NCI-H526 treated with DMSO at 0.1 percent for 48 hours (cell line): ENCODE measurements at places on chromosomes 6 and 20.

- no peak for DNase-seq
These were observed 196.9 kb downstream of the NFATC2 start for GRCh38 chr20:51345601-51346101.

DNA sequence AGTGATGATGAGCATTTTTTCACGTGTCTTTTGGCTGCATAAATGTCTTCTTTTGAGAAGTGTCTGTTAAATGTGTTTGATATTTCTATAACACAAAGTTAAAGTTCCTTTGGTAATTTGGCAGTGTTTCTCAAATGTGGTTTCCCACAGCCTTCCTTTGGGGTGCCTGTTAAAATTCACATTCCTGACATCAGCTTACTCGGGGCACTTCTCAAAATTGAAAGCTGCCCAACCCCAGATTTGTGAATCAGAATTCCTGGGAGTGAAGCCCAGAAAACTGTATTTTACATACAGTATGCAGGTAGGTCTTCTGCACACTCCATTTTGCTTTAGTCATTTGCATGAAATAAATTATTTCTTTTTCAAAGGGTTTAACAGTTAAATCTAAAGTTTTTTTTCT, 207.9 kb downstream of the GMPR start:
- no peak for DNase-seq

DNA sequence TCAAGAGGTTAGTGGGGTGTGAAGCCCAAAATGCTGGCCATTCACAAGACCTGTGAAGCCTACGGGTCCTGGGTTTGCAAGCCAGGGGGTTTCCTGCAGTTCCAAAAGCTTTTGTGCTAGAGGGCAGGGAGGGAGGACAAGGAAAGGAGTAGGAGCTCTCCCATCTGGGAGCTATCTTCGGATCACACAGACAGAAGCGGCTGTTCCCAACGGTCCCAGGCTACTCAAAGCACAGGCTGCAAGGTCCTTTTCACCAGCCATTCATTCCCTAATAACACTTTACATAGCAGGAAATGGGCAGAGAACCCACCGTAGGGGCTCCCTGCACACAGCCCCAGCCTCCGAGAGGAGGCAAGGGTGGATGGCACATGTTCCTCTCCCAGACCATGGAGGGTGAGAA, 296.9 kb downstream of the FOXC1 start:
- DNase-seq = no peak

DNA sequence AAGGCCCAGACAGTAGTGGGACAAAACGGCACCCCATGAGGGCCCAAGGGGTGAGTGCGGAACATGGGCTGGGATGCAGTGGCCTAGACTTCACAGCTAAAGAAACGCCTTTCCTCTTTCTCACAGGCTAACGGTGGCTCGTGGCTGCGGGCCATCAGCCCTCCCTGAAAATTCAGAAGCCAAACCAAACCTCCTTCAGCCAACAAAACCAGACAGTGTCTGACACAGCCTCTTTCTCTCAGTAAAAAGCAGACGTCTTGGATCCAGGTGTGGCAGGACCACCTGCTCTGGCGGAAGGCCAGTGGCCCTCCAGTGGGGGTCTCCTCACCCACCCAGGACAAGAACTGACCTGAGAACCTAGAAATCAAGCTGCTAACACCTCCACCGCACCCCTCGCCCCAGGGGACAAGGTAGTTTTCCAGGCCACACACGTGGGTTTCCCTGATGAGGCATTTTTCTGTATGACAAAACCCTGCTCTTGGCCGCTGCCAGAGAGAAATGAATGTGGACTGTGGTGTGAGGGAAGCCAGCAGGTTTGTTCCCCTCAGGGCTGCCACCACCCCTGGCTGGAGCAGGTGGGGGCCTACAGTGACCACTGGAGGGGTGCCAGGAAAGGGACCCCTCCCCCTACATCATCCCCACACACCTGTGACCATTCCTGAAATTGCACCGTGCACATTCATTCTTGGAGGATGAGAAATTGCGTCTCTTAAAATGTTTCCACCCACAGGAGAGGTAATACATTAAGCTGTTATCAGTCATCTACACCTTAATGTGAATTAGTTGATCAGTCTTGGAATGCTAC, 76.8 kb upstream of the PIM1 start:
- DNase-seq = no peak

DNA sequence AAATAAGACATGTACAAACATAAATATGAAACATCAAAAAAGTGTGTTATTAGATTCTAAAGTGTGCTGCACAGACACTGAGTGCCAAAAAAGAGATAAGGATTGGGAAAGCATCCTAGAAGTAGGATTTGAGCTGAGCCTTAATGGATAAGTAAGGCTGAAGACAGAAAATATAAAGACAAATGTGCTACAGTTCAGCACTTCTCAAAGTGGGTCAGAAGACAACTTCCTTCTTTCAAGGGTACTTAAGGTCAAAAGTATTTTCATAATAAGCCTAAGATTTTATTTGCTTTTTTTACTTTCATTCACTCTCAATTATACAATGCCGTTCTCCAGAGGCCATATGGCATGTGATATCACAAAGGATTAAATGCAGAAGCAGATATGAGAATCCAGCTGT, 16.8 kb downstream of the USP45 start:
- DNase-seq = no peak

GRCh38 chr20:44423480-44423879, 52.2 kb upstream of the TTPAL start:
- DNase-seq = no peak

GRCh38 chr6:2296781-2297180, 51.4 kb upstream of the GMDS start:
- no peak for DNase-seq

DNA sequence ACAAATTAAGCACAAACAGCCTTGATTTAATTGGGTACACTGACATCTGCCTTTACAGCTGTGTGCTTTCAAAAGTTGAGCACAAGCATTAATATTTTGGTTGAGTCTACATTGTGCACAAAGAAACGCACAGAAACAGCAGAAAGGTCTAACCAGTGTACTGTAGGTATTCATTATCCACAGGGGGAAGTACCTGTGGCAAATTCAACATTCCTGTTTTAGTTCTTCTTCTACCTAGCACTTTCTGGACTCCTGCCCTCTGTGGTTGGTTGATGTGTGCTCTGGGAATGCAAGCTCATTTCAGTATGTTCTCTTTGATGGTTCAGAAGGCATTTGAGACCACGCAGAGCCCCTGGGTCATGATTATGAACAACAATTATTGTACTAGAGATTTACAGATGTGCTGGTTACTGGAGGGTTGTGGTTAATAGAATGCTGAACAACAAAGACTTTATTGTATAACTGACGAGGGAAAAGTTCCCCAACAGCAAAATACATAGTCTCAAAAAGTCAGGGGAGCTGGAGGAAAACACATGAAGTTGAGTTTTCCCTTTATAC, 26.6 kb upstream of the DAAM2 start:
- DNase-seq = no peak

- no peak for DNase-seq
These were observed 123.6 kb downstream of the LCA5 start for GRCh38 chr6:79413562-79414002.

GRCh38 chr6:108841377-108841855, 6.8 kb upstream of the ARMC2 start:
- DNase-seq = no peak

DNA sequence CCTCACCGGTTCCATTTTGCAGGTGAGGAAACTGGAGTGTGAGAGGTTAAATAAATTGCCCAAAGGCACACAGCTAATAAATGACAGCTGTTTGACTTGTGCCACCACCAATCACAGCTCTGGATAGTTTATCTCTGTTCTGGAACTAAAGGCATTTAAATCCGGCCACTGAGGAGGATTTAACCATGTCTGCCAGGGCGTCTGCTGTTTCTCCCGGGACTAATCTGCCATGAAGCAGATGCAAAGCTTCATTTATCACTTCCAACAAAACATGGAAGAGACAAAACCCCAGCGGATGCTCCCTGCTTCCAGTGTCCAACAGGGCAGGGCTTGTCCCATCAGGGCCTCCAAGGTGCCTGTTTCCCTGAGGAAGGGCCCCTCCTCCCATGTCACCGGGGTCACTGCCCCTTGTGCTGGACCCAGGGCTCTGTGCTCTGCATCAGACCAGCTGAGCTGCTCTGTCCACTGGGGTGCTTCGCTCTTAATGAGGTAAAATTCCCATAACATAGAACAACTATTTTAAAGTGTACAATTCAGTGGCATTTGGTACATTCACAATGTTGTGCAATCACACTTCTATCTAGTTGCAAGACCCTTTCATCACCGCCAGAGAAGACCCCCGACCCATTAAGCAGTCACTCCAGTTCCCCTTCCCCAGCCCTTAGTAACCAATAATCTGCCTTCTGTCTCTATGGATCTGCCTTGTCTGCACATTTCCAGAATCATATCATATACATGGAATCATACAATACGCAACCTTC, 244.3 kb downstream of the PTPRT start:
- DNase-seq = no peak

GRCh38 chr6:125157280-125157679, 3.7 kb downstream of the TPD52L1 start:
- DNase-seq = no peak

GRCh38 chr6:126040826-126041225, 54.5 kb downstream of the TRMT11 start:
- DNase-seq = no peak

GRCh38 chr6:3799719-3800118, 48.2 kb upstream of the PXDC1 start:
- no peak for DNase-seq

- DNase-seq = no peak
These were observed 133.1 kb downstream of the SOX4 start for GRCh38 chr6:21726676-21727075.

- DNase-seq = no peak
These were observed 103.6 kb upstream of the EDN1 start for GRCh38 chr6:12186528-12186927.

DNA sequence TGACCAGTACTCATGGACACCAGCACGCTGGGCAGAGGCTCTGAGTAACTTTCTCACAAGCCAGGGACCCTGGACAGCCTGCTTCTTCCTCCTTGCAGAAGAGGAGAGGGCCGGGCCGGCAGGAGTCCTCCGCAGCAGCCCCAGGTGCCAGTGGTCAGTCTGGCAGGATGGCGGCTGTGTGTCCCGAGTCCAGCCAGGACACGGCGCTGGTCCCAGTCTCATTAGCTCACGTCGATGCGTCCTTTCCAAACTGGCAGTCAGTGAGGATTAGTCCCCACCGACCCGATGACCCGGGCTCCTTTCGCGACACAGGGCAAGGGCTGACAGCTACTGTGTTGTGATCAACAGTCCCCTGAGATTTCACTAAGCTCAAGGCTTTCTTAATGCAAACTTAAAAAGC, 267.0 kb downstream of the TAF4 start:
- DNase-seq = no peak

GRCh38 chr6:112160745-112161144, 73.4 kb downstream of the FAM229B start:
- no peak for DNase-seq

DNA sequence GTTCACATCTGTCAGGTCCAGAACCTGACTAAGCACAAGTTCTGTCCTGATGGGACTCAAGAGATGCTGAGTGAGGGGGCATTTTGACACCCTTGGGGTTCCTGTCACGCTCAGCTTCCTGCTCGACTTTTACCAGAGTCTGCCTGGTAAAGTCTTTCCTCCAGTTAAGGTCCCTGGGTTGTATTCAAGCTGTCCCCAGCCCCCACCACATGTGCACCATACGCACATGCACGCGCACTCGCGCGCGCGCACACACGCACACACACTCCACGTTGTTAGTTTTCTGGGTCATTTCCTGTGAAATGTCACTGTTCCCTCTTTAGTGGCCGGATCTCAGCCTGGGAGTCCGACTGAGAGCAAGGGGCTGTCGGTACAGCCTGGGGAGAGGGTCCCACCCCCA, 166.1 kb downstream of the GMPR start:
- no peak for DNase-seq

DNA sequence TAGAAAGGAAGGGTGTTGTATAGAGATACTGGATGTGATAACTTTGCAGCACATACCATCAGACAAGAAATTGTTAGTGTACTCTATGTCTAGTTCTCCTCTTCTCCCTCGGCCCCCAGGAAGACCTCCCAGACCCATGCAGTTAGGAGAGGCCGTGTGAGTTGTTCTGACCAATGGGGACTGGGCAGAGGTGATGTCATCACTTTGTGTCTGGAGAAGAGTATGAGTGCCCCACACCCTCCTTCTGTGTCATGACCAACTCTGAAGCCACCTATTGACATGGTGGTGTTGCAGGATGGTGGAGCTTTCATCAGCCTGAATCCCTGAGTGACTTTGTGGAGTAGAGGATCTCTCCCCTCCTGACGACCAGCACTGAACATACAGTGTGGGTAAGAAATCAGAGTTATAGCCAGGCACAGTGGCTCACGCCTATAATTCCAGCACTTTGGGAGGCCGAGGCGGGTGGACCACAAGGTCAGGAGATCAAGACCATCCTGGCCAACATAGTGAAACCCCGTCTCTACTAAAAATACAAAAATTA, 72.2 kb downstream of the IPCEF1 start:
- no peak for DNase-seq

- peak; percentile 51 for DNase-seq
These were observed 3.3 kb downstream of the VEGFA start for GRCh38 chr6:43773050-43773979.

- no peak for DNase-seq
These were observed 110.4 kb downstream of the TTLL2 start for GRCh38 chr6:167435209-167435728.

DNA sequence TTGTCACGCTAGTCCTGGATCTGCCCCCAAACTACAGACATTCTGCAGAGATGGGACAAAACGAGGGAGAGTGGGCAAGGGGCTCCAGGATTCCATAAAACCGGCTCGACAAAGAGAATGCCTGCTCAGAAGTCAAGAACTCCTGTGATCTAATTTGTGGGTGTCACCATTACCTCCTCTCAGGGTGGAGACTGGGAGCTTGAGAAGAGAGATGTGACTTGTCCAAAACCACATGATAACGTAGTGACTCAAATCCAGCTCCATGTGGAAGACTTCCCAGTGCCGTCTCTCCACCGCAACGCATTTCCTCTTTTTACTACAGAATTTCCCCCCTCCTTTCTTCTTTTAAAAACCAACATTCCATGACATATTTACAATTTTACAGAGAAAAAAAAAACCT, 44.3 kb downstream of the TRERF1 start:
- no peak for DNase-seq

- DNase-seq = no peak
These were observed 602.2 kb upstream of the NOX3 start for GRCh38 chr6:156057869-156058268.

DNA sequence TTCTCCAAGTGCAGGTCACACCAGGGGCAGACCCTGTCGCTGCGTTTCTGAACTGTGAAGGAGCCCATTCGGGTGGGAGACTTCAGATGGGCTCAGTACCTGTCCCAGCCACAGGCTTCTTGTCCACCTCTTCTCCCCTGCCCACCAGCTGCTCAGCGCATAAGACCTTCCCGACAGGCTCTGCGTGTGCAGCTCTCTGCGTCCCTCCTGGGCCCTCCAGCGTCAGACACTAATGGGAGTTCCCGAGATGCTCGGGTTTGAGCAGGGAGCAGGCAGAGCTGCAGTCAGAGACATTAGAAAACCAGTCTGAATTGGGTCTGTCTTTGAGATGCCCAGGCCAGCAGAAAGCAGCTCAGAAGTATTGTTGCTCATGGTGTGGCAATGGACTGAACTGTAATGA, 50.4 kb downstream of the TCP11 start:
- DNase-seq = no peak
